ENCODE measurements at places on chromosomes 2 and 18.

GRCh38 chr18:63213936-63214671, 105.5 kb downstream of the BCL2 start:
- no peak overlapping the region for H3K4me3 ChIP-seq
- H3K36me3 ChIP-seq: no peaks in the 10 kb centered on the region
- no peaks in the 10 kb centered on the region for H3K27me3 ChIP-seq
- no peak overlapping the region for H3K27ac ChIP-seq
- no peak for DNase-seq
- no peaks in the 10 kb centered on the region for H3K4me1 ChIP-seq

- DNase-seq: no peak
- H3K4me1 ChIP-seq: no peaks in the 10 kb centered on the region
- peaks cover 32% of the 10 kb centered on the region for H3K27me3 ChIP-seq
- H3K36me3 ChIP-seq: no peaks in the 10 kb centered on the region
- H3K4me3 ChIP-seq: no peak overlapping the region
Measured at GRCh38 chr2:45043174-45043573, 33.9 kb upstream of the SIX2 start.

DNA sequence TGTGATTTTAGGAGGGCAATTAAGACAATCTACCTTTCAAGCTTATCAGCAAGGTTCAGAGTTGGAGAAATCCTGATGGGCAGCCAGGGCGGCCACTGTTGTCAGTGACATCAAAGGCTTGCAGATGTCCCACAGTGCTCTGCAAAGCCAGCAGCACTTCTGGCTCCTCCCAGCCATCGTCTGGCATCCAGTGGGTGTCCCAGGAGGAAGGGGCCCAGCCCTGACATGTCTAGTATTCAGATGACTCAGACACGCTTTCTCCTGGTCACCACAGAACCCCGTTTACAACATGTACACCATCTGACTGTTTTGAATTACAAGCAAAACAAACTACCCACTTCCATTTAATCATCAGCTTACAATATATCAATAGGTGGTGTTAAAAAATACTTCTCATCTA, 61.4 kb downstream of the CYRIA start:
- no peaks in the 10 kb centered on the region for H3K27me3 ChIP-seq
- H3K4me3 ChIP-seq: no peak overlapping the region
- no peaks in the 10 kb centered on the region for H3K36me3 ChIP-seq
- H3K4me1 ChIP-seq: peaks cover 9% of the 10 kb centered on the region
- no peak for DNase-seq

- H3K4me1 ChIP-seq: no peaks in the 10 kb centered on the region
- no peak for DNase-seq
- H3K27ac ChIP-seq: no peak overlapping the region
- no peak overlapping the region for H3K4me3 ChIP-seq
Measured at GRCh38 chr2:234363011-234363487, 133.8 kb downstream of the ARL4C start.

DNA sequence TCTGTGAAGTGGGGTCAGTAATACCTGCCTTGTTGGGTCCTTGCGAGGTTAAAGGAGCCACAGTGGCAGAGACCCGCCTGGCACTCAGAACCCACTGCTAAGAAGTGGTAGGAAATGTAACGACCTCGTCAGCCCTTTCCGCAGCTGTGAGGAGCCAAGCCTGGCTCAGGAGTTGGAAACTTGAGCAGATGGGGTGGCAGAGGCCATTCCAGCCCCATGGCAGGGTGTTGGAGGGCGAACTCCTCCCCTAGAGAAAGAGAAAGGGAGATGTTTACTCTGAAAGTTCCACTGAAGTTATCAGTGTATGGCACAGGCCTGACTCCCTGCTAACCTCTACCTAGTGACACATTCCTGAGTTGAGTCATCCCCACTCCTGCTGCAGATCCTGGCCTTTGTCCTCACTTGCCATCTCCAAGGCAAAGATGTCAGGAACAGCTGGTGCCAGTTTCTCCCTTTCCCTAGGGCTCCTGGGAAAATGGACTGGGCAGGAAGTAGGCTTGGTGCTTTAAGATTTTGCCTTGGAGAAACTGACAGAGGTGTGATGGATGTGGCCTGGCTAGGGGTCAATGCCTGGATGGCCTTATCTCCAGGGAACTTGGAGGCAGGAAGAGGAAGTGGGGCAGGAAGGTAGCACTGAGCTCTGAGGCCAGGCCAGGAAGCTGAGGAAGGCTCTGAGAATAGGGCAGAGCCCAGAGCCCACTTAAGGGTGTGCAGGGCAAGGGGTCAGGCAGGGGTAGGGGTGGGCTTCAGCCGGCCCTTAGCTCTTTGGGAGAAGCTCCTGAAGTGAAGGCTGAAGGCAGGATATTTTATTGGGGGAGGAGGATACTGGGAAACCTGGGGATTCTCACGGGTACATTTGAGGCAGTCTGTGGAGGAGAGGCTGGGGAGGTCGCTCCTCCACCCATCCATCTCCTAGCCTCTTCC, 888 bp downstream of the VAMP5 start:
- no peaks in the 10 kb centered on the region for H3K36me3 ChIP-seq
- H3K4me1 ChIP-seq: peaks cover 80% of the 10 kb centered on the region
- H3K27me3 ChIP-seq: no peaks in the 10 kb centered on the region
- peak overlapping the region; percentile 97 for H3K27ac ChIP-seq

DNA sequence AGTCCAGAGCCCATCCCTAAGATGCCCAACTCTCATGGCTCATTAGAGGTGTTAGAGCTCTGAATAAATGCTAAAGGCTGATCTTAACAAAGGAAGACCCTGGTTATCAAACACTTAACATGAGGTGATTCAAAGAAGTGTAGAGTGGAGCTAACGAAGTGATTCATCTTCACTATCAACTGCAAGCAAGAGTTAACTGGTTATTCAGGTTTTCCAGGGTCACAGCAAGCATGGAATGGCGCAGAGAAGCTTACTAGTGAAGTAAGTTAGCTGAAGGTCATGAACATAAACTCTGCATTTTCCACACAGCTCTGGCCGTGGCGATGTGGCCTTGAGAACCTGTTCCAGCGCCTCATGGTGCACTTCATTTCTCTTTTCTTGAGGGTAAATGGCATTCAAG, 17.0 kb downstream of the RND3 start:
- no peaks in the 10 kb centered on the region for H3K27me3 ChIP-seq
- H3K4me3 ChIP-seq: no peak overlapping the region
- no peak overlapping the region for H3K27ac ChIP-seq
- peaks cover 4% of the 10 kb centered on the region for H3K4me1 ChIP-seq
- DNase-seq: no peak
- peaks cover 77% of the 10 kb centered on the region for H3K36me3 ChIP-seq

DNA sequence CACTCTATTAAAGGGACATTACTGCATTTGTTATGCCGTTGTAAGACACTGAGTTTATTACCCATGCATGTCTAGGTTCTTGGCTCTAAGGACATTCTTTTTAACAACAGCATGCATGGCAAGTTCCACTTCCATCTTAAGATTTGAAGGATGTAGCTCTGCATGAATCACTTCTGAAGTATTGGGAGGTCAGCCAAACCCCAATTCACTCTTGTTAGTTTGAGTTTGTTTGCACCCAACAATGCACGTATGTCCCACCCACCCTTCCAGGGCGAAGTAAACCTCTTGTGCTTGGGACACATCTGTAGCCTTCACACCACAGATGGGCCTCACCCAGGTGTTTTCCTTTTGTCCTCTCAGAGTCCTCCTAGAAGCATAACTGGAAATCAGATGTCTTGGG, 5.6 kb upstream of the LAMA3 start:
- no peak for DNase-seq
- no peak overlapping the region for H3K27ac ChIP-seq
- H3K27me3 ChIP-seq: no peaks in the 10 kb centered on the region
- H3K4me1 ChIP-seq: peaks cover 8% of the 10 kb centered on the region
- no peak overlapping the region for H3K4me3 ChIP-seq

DNA sequence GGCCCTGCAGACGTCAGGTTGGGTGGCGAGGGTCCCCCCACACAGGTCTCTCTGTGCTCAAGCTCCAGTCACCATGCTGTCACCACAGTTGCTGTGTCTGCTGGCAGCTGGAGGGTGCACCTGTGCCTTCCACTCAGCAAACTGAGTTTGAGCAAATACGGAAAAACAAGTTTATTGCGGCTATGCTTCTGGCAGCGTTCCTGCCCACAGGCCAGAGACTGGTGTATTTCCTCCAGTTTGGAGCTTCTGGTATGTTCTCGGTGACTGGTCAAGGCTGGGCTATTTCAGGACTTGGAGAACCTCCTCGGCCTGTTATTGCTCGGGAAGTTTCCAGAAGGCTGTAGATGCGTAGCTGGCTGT, 132.6 kb downstream of the SEPTIN10 start:
- peaks cover 50% of the 10 kb centered on the region for H3K4me1 ChIP-seq
- no peak overlapping the region for H3K27ac ChIP-seq
- DNase-seq: no peak
- H3K4me3 ChIP-seq: no peak overlapping the region
- no peaks in the 10 kb centered on the region for H3K36me3 ChIP-seq
- no peaks in the 10 kb centered on the region for H3K27me3 ChIP-seq
